ENCODE measurements at places on chromosomes 7 and 10. TPM values are rescaled to one million over a fixed set of nuclear protein-coding genes. Genes with fewer than 3 reads are reported as not detected.

GRCh38 chr7:137839903-137840779 is 6.6 kb downstream of the DGKI start:
- no peak for DNase-seq

DNA sequence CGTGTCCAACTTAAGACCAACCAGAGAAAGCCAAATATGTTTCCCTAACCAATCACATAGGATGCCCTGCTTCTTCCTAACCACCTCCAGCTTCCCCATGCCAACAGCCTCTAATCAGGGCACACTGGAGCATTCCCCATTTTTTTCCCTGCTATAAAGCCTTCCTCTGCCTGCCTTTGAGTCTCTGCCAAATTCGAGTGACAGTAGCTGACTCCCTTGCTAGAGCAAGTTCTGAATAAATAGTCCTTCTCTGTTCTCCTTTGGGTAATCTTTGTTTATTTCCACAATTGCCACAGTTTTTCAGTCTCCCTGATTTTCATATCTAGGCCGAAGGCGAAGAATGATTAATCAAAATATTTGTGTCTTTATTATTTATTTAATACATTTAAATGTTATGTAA is 96.7 kb downstream of the ANLN start:
- DNase-seq, result no peak

- DNase-seq, result peak; percentile 21
Observed at GRCh38 chr10:79387974-79388850, 40.9 kb downstream of the PPIF start.

DNA sequence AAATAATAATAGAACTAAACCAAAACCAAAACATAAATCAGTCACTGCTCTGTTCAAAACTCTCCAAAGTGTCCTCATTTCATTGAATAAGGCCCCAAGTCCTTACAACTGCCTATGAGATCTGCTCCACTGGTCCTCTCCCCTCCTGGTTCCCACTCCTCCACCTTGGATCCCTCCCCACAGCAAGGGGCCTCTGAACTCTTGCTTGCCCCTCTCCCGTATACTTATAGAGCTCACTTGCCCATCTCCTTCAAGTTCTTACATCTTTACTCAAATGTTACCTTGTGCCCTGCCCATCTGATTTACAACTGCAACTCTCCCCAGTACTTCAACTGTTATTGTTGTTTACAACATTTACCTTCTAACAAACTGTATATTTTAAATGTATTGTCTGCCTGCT is 819 bp downstream of the POLD2 start:
- no peak for DNase-seq

GRCh38 chr10:84015877-84016595 is 123.3 kb upstream of the GHITM start:
- no peak for DNase-seq

DNA sequence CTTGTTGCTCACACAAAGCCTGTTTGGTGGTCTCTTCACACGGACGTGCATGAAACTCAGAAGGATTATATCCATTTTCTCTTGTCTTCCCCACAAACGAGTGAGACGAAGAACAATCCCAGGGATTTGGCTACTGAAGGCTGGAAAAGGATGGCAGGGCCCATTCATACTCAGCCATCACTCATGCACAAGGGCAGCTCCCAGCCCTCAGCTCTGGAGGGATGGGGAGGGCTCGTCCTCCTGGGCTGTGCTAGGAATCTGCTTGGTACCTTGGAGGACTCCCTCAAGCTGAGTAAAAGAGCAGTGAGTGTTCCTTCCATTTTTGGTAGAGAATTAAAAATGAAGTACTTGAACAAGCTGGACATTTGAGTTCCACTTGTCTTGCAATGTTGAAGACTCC is 33.2 kb upstream of the RAB18 start:
- DNase-seq, result no peak

DNA sequence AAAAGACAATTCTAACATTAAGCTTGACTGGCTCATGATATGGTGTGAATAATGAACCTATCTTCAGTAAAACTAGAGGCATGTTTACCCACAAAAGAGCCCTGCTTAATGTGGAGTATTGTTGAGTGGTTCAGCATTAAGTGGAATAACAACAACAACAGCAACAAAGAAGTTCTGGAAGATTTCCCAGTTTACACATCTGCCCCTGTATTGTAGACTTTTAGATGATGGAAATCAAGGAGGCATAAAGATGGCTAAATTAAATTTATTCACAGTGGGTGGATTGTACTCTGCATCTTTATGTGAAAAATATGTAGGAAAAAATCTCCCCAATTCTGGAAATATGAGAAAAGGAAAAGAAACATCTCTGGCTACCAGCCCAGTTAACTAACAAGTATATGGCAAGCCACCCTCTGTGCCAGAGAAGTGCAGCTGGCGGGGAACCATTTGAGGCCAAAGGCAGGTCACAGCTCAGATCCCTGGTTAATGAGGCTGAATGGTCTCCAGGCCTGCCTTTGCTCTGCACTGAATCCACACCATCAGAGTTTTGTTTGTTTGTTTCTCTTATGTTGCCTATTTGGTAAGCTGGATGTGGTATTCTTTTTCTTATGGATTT is 186.0 kb downstream of the SEMA3D start:
- DNase-seq, result no peak

DNA sequence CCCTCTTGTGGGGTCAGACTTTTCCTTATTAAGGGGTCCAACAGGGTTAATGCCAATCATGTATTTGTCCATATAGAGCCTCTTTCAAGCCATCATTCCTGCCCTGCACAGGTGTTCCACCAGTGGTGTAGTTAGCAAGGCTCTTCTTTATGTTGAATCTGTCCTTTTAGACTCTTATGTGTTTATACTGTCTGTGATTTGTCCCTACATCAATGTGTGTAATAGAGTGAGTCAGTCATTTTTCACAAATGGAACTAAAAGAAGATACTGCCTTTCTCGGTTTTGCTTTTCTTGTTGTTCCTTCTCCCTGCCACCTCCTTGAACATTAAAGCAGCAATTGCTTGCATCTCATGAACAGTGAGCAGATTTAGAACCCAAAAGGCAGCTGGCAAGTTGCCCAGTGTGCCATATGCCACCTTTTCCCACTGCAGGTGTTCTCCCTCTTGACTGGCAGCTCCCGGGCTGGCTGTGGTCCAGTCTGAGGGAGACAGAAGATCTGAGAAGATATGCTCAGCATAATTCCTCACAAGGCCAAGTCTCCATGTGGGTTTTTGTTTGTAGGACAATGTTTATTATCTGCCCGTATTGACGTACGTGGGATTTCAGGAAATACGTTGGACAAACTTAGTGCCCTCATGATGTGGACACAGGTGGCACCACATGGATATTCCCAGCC is 154.1 kb downstream of the LHFPL3 start:
- no peak for DNase-seq

Gene LDB3
- 0.05 TPM for total RNA-seq

Gene DLG5
- total RNA-seq, result 3.0 TPM

GRCh38 chr10:47079204-47079580 is 168.0 kb downstream of the PTPN20 start:
- no peak for DNase-seq

DNA sequence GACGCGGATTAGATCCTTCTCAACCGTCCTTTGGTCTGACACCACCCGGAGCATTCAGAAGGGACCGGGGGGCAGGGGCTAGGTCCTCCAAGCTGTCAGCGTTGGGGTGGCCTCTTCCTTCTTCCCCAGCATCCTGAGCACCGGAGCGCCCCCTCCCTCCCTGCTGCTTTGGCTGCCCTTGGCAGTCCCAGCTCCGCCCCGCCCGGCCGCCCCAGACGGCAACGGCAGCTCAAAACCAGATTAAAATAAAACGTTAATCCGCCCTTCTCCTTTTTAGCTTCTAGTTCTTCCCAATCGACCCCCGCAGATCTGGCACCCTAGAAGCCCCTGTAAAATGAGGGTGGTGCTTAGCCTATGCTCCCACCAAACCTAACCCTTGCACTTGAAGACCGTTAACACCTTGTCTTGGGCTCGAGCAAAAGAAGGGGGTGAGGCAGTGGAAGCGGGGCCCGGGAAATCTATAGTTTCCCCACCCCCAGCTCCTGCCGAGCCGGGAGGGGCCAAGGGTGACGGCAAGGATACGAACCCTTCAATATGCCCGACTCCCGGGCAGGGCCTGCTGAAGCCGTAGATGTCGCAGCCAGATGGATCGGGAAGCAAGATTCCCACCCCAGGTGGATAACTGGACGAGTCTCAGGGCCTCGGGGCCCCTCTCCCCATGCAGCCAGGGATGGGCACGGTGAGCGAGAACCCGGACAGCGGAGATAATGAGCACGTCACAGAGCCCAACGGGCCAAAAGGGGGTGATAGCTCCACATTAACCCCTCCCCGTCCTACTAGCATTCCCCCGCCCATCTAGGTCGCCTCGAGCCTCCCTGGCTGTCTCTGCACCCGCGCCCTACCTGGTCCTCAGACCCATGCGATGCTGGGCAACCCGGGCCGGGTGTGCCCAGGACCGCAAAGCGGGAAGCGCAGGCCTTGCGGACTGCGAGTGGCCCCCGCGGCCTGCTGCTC is 169.7 kb downstream of the NRF1 start:
- DNase-seq, result no peak

GRCh38 chr7:45980973-45981372 is 59.9 kb upstream of the IGFBP3 start:
- DNase-seq, result no peak

GRCh38 chr10:126538439-126539135 is 131.9 kb downstream of the C10orf90 start:
- no peak for DNase-seq

Gene CAMK2B
- total RNA-seq, result not detected

DNA sequence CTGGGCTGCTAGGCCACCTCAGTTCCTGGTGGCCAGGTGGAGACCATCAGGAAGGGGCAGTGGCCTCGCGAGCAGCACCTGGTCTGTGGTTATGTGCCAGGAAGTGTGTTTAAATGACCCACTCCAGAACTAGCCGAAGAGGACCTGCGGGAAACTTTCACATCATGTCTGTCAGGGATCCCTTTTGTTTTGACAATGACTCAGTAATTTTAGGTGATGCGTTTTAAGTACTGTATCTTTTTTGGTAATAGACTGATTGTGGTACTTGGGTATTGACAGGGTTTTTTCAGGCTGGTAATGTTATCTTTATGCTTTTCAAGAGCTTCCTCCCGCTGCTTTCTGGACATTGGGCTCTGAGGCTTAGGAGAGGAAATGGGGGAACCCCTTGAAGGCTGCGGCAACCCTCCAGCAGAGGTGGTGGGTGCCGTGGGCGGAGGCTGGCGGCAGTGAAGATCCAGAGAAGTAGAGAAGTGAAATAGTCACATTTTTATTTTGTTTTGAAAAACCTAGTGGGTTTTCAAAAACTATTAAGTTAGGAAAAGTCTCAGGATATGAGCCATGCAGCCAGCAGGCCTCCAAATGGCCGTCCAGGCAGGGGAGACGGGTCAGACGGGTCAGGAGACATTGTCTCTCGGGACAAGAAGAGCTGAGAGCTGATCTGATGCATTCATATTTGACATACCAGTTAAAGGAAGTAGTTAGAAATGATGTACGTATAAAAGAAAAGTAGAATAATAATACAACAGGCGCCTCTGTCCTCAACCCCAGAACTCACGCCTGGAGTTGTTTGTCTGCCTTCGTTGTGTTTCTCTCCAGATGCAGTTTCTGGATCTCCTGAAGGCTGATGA is 27.7 kb downstream of the PPP2R2D start:
- peak; percentile 69 for DNase-seq

- DNase-seq, result no peak
Observed at GRCh38 chr10:71604324-71605018, 115.1 kb downstream of the C10orf105 start.

GRCh38 chr10:75408911-75409885 is 7.6 kb upstream of the ZNF503 start:
- DNase-seq, result no peak

- DNase-seq, result no peak
Observed at GRCh38 chr10:119256030-119256429, 48.7 kb downstream of the GRK5 start.

Gene INSYN2A
- total RNA-seq, result not detected

Gene SMKR1
- 2.3 TPM for total RNA-seq

Gene BEND7
- not detected for total RNA-seq

DNA sequence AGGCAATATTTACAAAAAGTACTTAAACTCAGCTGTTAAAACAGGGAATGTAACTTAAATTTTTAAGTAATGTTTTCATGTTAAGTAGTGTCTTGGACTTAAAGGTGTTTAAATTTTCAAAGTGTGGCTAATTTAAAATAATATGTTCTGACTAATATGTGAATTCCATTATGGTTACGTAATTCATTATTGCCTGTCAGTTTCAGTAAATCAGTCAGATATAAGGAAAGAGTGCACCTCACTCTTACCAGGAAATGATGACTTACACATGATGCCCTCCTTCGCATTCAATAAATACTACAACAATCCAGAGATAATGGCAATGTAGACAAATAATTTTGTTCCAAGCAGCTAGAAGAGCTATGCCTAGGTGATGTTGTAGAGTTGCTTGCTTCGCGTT is 69.0 kb upstream of the WNT16 start:
- DNase-seq, result no peak

- DNase-seq, result no peak
Observed at GRCh38 chr7:15891151-15891881, 204.8 kb upstream of the MEOX2 start.

- DNase-seq, result no peak
Observed at GRCh38 chr10:96708456-96708855, 11.9 kb downstream of the PIK3AP1 start.

- no peak for DNase-seq
Observed at GRCh38 chr7:44366986-44367385, 41.6 kb upstream of the CAMK2B start.

DNA sequence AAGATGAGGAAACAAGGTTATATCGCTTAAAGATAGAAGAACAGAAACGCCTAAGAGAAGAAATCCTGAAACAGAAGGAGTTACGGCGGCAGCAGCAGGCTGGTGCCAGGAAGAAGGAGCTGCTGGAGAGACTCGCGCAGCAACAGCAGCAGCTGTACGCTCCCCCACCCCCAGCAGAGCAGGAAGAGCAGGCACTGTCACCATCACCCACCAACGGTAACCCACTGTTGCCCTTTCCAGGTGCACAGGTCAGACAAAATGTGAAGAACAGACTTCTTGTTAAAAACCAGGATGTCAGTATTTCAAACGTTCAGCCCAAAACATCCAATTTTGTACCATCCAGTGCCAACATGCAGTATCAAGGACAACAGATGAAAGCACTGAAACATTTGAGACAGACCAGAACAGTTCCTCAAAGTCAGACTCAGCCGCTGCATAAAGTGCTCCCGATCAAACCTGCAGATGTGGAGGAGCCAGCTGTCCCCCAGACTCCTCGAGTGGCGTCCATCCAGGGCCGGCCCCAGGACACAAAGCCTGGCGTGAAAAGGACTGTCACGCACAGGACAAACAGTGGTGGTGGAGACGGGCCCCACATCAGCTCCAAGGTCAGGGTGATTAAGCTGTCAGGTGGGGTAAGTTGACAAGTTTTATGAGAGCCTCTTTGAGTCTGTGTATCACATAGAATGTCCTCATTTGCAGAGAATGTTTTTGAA is 67.1 kb downstream of the SHH start:
- no peak for DNase-seq

Gene CALU
- total RNA-seq, result 39.0 TPM

- DNase-seq, result no peak
Observed at GRCh38 chr10:45627412-45628048, 45.0 kb downstream of the ZFAND4 start.
